ENCODE measurements at places on chromosomes 1 and 21.

- DNase-seq: no peak
Measured at GRCh38 chr1:1421147-1421906, at the start of gene ANKRD65. Gene ANKRD65, minus strand, starts transcription at chr1:1421276. Its CDS starts 271 bp downstream, at chr1:1421005.

DNA sequence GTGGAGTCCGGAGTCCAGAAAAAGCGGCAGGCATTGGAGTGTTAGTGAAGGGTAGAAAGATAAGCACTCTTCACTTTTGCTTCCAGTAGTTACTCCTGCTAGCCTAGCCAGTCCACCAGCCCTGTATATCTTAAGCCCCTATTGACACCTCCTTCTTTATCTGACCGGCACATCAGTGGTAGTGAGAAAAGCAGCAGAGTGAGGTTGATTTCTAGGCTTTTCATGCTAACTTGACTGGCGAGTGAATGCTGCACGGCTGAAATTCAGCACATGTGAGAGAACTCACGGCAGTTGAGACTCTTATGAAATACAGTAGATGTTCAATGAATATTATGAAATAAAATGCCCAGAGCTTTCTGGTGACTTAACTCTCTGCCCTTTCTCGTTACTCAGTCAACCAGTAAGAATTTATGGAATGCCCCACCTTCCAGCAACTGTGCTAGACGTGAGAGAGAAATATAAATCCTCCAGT, 128.2 kb downstream of the CACHD1 start:
- DNase-seq: peak; percentile 45

DNA sequence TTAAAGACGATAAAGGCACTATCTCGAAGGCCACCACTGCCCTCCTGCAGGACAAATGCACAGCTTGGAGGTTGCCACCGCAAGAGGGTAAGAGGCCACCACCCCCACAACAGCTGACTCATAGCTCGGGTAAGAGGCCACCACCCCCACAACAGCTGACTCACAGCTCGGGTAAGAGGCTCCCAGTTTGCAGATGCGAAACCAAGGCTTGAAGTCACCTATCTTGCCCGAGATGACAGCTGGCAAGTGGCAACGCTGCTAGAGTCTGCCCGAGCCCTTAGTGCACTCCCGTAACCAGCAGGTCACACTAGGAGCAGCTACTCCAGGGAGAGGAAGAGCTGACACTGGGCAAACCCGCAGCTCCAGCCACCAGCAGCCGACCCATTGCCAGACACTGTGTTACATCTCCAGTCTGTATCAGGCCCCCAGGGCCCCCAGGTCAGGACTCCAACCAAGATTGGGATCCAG, 17.1 kb upstream of the SPSB1 start:
- peak; percentile 75 for DNase-seq

DNA sequence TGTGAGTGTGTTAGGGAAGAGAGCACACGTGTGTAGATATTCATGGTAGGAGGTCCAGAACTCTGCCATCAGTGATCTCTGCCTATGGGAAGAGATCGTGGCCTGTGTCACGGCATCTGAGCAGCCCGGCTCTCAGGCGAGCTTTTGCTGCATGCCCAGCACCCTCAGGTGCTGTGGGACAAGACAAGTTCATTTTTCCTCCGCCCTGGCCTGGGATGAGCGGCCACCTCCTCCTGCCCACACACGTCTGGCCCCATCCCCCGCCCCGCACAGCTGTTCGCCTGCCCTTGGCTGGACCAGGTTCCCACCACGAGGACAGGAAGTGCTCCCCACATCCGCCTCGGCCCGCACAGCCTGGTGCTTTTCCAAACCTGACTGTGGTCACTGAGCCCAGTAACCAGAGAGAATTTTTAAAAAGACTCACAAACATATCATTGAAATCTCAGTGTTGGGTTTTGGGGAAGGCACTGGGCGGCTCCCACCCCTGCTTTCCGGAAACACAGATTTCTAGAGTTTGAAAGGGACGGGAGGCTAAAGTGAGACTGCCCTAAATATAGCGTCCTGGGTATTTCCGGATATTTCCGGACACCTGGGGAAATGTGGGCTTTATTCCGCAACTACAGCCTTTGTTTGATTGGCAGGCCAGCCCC, 18.0 kb downstream of the BMP8A start:
- no peak for DNase-seq

- DNase-seq: no peak
Measured at GRCh38 chr1:13677896-13678295, 22.1 kb upstream of the PRDM2 start.

DNA sequence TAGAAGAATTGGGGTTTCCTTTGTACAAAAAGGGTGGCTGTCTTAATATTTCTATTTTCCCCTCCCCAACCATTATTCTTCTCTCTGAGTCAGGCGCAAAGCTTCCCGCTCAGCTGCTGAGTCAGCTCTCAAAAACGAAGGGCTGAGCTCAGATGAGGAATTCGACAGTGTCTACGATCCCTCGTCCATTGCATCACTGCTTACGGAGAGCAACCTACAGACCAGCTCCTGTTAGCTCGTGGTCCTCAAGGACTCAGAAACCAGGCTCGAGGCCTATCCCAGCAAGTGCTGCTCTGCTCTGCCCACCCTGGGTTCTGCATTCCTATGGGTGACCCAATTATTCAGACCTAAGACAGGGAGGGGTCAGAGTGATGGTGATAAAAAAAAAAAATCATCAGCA, 3.0 kb upstream of the TUFT1 start:
- DNase-seq: peak; percentile 85

GRCh38 chr1:216935901-216936300, 212.7 kb upstream of the ESRRG start:
- DNase-seq: no peak

GRCh38 chr1:119713749-119714456, 2.2 kb downstream of the PHGDH start:
- DNase-seq: no peak

- peak; percentile 72 for DNase-seq
Measured at GRCh38 chr1:224106568-224107281, 7.2 kb upstream of the FBXO28 start.

Measured in HTR-8/SVneo (cell line).